Left lung (tissue), 14 donors: ENCODE measurements at places on chromosomes 12 and 14. TPM values are rescaled to one million over a fixed set of nuclear protein-coding genes. Genes with fewer than 3 reads are reported as not detected.

The GALNT4 gene
- 6.6 TPM for polyA plus RNA-seq

The ZDHHC22 gene
- polyA plus RNA-seq = not detected

GRCh38 chr14:68662392-68662791, 130.5 kb downstream of the ZFP36L1 start:
- no peak for DNase-seq

DNA sequence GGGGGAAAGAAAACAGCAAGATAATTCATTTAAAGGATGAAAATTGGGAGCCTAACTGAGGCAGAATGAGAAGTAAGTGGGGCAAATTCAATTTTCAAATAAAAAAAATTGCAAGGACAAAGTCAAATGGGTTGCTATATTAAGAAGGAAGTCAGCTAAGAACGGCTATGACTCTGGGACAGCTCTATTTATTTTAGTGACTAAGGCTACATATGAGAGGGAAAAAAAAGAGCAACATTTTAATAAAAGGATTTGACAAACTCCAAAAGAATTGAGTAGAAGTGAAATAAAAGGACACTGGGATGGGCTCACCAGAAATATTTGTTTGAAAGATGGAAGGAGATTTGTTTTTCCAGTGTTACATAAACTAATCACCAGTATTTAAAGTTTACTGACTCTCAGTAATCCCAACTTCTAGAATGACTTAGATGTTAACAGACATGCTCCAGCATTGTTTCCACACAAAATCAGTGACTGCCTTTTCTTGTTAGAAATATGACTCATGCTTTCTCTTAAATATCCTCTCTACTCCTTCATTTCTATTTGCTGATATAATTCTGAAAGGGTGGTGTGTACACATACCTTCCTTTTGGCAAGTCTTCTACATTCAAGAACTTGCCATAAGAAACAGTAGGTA, 198.5 kb downstream of the SLC25A21 start:
- DNase-seq = no peak

DNA sequence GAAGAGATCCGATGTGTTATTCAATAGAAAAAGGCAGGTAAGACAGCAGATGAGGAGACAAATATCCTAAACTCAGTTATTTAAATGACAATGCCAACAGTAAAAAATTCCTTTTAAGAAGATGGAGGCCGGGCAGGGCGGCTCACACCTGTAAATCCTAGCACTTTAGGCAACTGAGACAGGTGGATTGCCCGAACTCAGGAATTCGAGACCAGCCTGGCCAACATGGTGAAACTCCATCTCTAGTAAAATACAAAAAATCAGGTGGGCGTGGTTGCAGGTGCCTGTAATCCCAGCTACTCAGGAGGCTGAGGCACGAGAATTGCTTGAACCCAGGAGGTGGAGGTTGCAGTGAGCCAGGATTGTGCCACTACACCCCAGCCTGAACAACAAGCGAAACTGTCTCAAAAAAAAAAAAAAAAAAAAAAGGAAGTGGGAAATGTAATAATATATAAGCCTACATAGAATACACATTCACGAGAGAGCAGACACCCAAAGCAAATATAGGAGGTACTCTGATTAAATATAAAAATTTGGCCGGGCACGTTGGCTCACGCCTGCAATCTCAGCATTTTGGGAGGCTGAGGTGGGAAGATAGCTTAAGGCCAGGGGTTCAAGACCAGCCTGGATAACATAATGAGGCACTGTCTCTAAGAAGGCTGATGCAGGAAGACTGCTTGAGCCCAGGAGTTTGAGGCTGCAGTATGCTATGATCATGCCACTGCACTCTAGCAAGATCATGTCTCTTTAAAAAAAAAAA, 19.0 kb downstream of the CORO1C start:
- DNase-seq = no peak

GRCh38 chr14:39491134-39491571, 58.9 kb upstream of the FBXO33 start:
- DNase-seq = no peak

DNA sequence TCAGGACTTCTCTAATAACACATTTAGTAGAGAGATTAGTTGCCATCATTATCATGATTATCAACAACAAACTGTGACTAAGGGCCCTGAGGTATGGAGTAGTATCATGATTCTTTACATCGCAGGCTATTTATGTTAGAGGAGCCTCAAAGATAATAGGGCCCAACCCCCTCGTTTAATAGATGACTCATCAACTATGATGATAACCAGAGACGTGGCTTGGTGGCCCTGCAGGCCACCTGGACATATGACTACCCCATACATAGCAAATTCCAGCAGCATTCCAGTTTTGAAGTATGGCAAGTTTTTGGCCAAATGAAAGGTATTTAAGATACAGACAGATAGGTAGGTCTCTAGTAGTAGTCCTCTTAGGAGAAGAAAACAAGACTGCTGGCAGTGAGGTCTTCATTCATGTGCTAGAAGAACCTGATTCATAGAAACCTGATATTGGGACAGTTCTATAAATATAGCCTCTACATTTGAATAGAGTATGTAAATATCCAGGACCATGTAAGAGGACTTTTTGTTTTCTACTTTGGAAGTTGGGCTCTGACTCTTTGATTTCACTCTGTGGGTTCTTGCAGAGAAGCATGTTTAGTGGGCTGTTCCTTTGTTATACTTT, 5.6 kb downstream of the RIC8B start:
- no peak for DNase-seq

DNA sequence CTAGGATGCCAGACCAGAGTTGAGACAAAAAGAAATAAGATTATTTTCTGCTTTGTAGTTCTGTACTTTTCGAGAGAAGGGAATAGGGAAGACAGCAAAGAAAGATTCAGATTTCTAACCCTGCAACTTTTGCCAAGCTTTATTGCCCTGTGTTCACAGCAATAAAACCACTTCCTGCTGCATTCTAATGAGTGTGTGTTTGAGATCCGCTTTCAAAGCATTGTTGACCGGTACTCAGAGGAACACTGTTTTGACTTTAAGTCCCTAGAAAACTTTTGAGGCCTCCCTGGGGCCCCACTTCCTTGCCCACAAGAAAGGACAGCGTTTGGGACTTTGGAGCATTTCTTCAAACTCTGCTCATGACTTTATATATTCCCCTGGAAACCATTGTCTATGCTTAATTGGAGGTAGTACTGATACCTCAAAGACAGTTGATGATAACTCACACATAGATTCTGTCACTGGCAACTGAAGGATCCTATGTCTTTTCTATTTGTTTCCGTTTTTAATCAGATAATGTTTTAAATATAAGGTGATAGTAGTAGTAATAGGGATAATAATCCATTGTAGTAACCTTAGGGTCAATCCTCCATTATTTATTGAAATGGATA, 1.3 kb downstream of the RNASE6 start:
- no peak for DNase-seq

DNA sequence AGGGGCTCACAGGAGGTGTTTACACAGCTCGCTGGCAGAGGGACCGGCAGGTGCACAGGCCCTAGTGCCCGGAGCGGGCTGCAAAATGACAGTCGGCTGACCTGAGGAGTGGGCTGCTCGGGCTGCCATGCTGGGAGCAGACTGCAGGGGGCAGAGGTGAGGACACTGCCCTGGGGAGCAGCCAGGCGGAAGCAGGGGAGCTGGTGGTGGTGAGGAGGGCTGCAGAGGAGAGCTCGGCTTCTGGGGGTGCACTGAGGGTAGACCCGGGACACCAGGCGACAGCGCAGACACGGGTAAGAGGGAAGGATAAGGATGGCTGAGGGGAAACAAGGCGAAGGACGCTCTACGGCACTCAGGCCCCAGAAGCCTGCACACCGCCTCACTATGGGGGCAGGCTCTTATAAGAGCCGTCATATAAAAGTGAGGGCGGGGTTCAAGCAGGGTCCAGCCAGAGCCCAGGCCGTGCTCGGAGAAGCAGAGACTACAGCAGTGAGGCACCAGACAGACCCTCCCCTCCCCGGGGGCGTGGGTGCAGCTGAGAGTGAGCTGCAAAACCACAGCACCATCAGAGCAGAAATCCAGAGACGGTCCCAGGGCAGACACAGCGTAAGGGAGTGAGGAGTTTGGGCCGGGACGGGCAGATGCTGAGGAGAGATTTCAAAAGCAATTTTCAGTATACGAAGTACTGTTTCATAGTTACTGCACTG, 62.5 kb downstream of the CCDC88C start:
- DNase-seq = no peak

DNA sequence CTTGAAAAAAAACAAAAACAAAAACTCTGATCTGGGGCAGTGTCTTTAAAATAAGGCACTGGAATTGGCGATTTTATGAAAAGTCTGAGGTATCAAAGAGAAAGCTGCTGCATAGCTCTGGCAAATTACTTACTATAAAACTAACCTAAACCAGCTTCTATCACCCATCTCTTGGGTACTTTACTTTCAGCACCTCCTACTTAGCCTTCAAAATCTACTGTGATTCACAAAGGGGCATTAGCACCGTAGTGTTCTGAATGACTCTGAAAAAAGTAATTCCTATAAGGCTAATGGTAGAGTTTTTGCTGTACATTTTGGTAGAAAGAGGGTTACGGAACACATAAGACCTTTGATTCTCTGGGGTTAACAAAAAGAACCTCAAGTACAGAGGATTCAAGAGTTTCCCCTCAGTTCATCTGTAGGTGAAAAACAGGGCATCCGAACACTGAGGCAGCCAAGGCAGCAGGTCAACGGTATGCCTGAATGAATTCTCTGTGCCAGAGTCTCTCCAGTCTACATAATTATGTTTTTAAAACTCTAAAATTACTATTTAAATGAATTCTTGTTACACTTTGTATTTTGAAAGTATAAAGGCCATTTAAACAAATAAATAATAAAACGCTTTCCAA, 101.5 kb downstream of the ELK3 start:
- no peak for DNase-seq

DNA sequence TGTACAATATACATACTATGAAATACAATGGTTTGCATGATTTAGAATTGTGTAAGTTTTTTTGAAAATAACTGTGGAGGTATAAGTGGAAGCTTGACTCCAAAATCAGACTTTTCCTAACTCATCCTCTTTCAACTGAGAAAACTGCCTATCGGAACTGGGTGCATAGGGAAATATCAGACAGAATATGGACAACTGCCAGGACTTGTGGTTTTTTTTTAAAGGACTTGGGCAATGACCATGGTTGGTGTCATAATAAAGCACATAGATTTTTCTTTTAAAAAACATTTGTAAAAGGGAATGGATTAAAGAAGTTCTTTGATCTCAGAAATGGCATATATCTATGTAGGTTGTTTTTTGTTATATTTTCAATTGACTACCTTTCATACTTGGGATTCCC, 53.3 kb upstream of the LRRK2 start:
- no peak for DNase-seq

GRCh38 chr14:80304125-80304766, 92.9 kb upstream of the DIO2 start:
- DNase-seq = no peak

GRCh38 chr12:79057540-79057939, 193.0 kb downstream of the SYT1 start:
- DNase-seq = no peak

- no peak for DNase-seq
Measured at GRCh38 chr14:103220982-103221641, 97.9 kb downstream of the TNFAIP2 start.
